ENCODE measurements at places on chromosomes 3 and 15. TPM values are rescaled to one million over a fixed set of nuclear protein-coding genes. Genes with fewer than 3 reads are reported as not detected.

GRCh38 chr15:38367476-38367875, 86.5 kb upstream of the FAM98B start:
- no peak for DNase-seq

DNA sequence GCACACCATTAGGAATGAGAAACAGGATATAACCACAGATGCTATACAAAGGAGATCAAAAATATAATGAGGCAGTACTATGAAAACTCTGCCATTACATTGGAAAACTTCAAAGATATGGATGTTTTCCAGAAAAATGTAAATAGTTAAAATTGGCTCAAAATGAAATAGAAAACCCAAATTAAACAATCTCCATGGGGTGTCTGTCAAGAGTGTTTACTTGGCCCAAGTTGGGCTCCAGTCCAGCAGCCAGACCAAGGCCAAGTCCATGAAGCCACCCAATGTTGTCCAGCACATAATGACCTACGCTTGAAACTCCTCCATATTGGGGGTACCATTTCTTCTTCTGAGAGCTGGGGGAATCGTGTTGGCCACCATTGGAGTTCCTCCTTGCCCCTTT, 37.1 kb downstream of the CTXND1 start:
- DNase-seq = no peak

DNA sequence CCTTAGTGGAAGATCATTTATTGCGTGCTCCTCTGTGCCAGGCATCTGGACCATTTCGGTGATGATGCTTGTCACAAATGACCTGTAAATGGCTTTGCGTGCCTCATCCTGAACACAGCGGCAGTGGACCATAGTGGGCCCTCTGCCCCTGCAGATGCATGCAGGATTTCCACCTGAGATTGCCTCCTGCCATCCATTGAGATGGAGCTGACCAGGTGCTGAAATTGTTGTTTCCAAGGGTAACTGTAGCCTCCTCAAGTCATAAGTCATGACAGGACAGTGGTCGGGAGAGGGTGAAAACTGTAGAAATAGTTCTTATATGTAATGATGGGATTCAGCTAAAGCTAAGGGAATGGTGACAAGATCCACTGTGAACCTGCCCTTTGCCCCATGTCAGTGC, 35.5 kb downstream of the CLSTN2 start:
- DNase-seq = no peak

GRCh38 chr15:42059661-42060476, 34.5 kb downstream of the PLA2G4D start:
- DNase-seq = no peak

GRCh38 chr15:85518979-85519761, 138.8 kb downstream of the AKAP13 start:
- no peak for DNase-seq

ATP1B3 gene
- total RNA-seq = 61.0 TPM

ADAMTSL3 gene
- total RNA-seq = 3.2 TPM

STRA6 gene
- total RNA-seq = 1.5 TPM

- DNase-seq = no peak
Measured at GRCh38 chr3:127212231-127212630, 19.3 kb downstream of the PRR23E start.

DNA sequence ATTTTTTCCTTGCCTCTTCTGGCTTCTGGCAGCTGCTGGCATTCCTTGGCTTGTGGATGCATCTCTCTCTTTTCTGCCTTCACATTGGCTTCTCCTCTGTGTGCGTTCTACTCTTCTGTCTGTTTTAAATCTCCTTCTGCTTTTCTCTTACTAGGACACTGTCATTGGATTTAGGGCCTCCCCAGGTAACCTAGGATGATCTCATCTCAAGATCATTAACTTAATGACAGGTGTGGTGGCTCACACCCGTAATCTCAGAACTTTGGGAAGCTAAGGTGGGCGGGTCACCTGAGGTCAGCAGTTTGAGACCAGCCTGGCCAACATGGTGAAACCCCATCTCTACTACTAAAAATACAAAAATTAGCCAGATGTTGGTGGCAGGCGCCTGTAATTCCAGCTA, 40.9 kb upstream of the ULK4 start:
- DNase-seq = no peak

MIX23 gene
- total RNA-seq = 30.6 TPM

VIPR1 gene
- 15.4 TPM for total RNA-seq

DNA sequence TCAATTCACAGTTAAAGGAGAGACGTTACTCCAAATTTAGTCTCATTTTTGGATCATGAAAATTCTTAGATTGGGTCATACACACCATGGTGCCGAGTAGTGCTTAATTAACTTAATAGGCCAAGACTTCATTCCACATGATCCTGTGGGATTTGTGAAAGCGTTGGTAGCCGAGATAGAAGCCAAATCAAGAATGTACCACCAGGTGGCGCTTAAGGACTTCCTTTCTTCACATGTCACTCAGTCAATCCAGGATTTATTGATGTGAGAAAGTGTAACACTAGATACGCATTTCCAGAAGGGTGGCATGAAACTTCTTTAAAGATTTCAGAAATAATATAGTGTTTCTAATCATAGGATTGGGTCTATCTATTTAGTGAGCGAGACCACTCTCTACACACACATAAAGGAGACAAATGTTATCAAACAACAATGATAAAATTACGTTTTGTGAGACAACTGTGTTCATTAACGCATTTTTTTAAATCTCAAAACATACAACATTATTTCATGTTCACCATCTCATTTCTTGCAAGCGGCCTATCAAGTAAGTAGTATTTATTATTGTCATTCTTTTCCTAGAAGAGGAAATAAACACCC, 436.1 kb downstream of the CHL1 start:
- DNase-seq = no peak

- DNase-seq = no peak
Measured at GRCh38 chr15:58510715-58511598, 79.2 kb downstream of the LIPC start.

ZNF770 gene
- 49.3 TPM for total RNA-seq

DNA sequence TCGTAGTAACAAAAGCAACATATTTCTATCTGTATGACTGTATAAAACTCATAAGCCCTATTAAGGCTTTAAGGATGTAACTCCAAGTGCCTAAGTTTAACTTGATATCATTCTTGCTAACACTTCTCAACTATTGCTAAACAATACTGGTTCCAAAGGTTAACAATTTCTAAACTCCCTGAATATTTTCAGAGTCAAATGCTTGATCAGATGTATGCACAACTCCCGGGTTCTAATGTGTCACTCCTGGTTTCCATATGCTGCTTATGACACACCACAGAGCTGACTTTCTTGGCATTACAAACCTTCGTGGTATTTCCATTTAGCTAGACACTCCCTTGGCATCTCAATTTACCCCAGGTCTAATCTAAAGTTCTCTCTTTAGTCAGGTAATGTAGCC, 26.3 kb downstream of the DZIP1L start:
- no peak for DNase-seq

GRCh38 chr3:37992271-37993066, 1.9 kb downstream of the VILL start:
- no peak for DNase-seq

RYR3 gene
- 0.15 TPM for total RNA-seq

DNA sequence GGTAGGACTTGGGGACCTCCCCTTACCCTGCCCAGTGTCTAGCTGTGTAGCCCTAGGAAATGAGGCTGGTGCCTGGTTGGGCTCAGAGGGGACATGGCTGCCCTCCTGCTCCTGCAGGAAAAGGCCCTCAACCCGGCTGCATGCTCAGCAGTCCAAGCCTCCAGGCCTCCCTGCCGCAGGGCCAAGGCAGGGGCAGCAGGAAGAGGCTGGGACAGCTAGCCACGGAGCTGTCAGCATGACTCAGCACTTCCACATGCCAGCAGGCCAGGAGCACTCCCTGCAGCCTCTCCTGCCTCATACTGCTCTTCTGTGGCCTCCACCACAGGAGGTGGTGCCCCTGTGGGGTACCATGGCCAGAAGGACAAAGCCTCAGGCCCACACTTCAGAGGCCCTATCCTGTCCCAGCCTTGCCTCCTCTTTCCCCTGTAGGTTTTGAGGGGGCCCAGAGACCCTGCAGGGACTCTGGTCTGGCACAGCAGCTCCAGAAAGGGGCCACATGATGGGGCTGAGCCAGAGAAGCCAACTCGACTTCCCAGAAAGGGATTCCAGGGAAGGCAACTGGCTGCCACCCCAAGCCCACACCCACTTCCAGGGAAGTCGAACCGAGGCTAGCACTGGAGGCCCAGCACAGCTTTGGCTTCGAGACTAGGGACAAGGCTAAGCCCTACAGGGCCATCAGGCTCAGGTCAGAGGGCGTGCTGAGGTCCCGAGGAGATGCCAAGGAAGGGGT, 19.5 kb downstream of the TKT start:
- DNase-seq = no peak

IQSEC1 gene
- 27.1 TPM for total RNA-seq

SLC28A2 gene
- not detected for total RNA-seq

- DNase-seq = no peak
Measured at GRCh38 chr15:28896951-28897350, 11.2 kb downstream of the APBA2 start.

DNA sequence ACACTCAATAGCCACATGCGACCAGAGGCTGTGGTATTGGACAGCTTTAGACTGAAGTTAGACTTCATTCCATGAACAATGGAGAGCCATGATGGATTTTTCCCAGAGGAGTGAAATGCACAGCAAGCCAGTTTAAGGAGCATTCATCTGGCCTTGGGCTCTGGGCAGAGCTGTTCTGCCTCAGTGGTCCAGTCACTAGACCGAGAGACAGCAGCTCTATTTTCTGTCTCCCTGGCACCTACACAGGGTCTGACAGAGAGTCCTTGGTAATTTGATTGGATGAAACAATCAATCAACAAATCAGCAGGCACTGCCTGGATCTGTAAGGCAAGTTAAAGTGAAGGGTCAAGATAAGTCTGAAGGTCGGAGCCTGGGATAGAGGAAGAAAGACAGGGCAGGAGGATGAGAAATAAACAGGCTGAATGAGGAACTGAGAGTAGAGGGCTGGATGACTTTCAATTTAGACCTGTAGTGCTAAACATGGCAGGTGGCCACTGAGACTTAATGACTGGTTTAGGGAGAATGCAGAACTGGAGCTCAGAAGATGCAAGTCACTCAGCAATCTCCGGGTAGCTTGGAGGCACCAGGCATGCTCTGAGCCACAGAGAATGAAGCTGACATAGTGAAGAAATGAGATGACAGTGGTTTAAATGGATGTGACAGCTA, 98.5 kb upstream of the SLC25A36 start:
- DNase-seq = no peak

ARHGEF26 gene
- 21.9 TPM for total RNA-seq

DNA sequence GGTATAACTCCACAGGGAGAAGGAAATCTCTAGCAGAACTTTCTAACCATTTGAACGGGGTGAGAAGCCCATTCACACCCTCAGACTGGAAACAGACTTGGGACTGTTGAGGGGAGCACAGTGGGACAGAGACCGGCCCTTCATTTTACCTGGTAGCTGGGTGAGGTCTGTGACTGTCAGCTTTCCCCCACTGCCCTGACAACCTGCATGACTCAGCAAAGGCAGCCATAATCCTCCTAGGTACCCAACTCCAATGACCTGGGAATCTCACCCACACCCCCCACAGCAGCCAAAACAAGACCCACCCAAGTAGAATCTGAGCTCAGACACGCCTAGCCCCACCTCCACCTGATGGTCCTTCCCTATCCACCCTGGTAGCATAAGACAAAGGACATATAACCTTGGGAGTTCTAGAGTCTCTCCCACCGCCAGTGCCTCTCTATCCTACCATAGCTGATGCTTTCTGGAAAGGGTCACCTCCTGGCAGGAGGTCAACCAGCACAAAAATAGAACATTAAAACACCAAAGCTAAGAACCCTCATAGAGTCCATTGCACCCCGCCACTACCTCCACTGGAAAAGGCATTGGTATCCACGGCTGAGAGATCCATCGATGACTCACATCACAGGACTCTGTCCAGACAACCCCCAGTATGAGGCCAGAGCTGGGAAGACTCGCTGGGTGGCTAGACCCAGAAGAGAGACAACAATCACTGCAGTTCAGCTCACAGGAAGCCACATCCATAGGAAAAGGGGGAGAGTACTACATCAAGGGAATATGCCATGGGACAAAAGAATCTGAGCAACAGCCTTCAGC, 28.0 kb downstream of the SENP7 start:
- no peak for DNase-seq

- no peak for DNase-seq
Measured at GRCh38 chr3:16911916-16912315, 27.2 kb downstream of the PLCL2 start.

KCNMB3 gene
- 0.92 TPM for total RNA-seq

- DNase-seq = no peak
Measured at GRCh38 chr3:196712514-196713413, 587 bp downstream of the PIGX start.

DNA sequence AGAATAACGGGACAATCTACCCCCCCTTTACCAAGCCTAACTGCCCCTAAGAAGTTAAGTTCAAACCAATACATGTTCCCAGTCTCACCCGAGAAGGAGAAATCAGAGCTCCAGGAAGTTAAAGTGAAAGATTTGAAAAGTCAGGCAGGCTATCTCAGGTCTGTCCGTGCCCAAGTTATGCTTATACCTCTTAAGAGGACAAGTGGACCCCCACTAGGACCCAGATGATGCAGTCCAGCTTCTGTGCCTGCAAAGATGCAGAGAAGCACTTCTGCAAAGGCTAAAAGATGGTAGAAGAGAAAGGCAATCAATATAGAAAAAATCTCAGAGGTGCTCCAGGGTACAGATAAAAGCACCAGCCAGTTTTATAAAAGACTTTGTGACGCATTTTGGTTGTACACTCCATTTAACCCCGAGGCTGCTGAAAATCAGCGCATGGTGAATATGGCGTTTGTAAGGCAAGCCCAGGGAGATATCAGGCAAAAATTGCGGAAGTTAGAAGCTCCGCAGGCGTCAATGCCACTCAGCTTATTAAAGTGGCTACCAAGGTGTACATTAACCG, 9.8 kb upstream of the SLC9C1 start:
- no peak for DNase-seq

DNA sequence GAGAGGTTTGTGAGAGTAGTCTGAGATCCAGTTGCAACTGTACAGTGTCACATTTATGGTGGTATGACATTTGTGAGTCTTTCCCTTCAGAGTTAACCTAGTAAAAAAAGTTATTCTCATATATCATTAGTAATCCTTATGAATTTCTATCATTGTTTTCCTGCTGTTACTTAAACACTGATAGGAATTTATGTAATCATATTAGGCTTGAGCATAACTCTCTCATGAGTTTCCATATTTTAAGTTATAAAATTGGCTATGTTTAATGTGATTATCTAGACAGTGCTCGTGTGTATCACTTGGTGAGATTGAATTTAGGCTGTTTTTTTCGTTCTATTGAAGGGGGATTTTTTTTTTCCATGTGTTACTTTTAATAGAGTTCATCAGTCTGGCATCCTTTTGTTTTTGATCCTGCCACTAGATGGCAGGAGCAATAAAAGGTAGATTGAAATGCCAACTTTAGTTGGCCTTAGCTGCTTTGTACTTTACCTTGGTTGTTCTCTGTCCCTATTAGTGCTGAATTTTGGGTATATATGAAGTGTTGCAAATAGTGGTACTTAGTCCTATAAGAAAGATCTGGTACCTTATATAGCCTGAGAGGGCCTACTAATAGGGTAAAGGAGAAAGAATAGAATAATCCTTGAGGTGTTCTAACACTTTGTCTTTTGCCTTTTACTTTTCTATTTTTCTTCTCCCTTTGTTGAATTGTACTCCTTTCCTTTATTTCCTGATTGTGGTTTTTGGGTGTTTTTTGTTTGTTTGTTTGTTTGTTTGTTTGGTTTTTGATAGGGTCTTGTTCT, 17.9 kb downstream of the STT3B start:
- no peak for DNase-seq

- no peak for DNase-seq
Measured at GRCh38 chr3:71088019-71088708, 495.4 kb downstream of the FOXP1 start.

- no peak for DNase-seq
Measured at GRCh38 chr3:33639889-33640288, 78.2 kb downstream of the CLASP2 start.

GRCh38 chr15:70121624-70122302, 24.0 kb upstream of the TLE3 start:
- no peak for DNase-seq
